NCI-H2081 treated with DMSO at 0.1 percent for 48 hours (cell line): ENCODE measurements at places on chromosomes 12 and 14.

DNA sequence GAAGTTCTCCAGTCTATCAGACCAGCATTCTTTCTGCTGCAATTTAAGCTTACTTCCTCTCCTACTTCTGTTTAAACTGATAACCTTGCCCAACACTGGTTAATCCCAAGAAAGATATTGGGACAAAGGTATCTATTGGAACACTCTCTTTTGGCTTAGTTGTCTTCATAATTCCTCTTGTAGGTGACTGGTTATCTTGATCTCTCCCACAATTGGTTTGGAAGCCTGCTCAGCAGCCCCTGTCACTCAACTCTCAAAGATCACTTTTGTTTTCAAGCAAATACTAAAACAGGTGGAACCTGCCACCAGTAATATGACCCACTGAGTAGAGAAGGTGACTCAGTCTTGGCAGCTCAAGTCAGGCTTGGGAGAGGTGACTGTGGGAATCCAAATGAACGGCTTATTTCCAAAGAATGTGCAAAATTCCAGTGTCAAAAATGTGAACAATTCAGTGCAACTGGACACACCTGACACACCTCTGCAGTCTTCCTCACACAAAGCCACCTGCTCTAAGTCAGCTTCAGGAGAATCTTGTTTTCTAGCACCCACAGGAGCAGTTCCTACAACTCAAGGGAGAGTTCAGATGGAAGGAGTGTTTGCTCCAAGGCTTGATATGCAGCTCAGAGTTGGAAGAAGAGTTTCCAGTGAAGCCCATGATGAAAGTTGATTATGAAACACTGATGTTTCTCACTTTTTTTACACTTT lies 83.2 kb upstream of the SLC38A2 start:
- DNase-seq = no peak

DNA sequence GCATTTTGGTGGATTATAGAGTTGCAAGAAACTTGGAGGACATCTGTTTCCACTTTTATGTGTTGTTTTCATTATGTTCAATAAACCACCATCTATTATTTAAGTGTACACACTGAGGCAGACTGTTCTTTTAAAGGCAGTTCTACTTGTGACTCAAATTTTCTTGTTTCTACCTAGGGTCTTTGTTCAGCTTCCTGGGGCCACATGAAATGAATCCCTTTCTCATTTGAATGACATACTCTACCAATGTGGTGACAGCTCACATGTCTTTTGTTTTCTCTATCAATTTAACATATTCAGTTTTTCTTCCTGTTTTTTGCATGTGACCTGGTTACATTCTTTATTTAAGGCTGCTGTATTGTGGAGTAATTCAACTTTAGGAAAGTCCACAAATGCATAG lies 7.9 kb downstream of the SLC16A7 start:
- DNase-seq = no peak

GRCh38 chr12:105336411-105336810 lies 5.9 kb downstream of the C12orf75 start:
- DNase-seq = no peak

DNA sequence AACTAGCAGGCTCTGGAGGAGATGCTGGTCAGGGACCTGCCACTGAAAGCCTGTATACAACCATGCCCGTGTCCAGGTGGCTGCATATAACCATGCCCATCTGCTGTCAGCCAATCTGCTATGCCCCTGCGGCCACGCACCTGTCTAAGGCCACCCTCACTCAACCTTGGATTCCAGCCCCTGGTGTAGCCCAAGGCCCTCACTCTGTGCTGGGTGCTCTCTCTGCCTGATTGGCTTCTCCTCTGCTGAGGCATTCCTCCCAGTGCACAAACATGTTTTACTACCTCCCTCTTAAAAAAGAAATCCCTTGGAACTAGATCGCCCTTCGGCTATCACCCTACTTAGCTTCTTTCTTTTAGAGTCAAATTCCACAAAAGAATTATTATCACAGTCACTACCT lies 45.5 kb downstream of the ZFP36L1 start:
- no peak for DNase-seq

DNA sequence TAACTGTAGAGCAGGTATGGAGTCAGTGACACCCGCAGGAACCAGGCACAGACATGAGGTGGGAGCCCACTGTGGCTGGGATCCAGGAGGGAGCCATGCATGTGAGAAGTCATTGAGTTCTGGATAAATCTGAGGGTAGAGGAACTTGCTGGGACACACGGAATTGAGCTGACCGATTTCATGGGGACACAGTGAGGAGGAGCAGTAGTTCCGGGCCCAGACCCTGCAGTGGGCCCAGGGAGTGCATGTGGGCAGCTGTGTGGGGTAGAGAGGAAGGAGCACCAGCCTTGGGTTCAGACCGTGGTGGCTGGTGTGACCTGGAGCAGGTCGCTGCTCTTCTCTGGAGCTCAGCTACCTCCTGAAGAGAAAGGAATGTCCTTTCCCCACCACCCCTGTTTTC lies 8.4 kb downstream of the SERPINA3 start:
- no peak for DNase-seq

- DNase-seq = no peak
These were observed 135.1 kb downstream of the ERC1 start for GRCh38 chr12:1126091-1126490.

DNA sequence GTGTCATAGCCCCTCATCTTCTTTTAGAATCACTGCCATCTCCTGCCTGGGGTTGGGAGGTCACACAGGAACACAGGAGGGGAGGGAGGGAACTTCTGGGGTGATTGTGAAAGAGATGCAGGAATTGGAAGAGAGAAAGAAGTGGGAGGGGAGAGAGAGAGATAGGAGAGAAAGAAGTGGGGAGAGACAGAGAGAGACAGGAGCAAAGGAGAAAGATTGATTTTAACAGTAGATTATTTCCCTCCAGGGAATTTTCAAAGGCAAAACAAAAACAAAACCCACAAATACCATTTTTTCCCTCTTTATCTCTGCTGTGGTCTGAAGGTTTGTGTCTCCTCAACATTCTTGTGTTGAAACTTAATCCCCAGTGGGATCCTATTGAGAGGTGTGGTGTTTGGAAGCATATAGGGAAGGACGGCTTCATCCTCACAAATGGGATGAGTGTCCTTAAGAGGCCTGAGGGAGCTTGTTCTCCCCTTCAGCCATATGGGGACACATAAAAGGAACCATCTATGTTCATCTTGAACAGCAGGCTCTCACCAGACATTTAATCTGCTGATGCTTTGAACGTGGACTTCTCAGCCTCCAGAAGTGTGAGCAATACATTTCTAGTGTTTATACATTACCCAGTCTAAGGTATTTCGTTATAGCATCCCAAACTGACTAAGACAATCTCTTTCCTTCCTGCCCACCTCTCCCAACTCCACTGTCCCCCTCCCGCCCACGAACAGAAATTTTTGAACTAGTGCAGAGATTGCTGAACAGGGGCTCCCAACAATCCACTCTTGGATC lies 134.9 kb upstream of the MAX start:
- no peak for DNase-seq

DNA sequence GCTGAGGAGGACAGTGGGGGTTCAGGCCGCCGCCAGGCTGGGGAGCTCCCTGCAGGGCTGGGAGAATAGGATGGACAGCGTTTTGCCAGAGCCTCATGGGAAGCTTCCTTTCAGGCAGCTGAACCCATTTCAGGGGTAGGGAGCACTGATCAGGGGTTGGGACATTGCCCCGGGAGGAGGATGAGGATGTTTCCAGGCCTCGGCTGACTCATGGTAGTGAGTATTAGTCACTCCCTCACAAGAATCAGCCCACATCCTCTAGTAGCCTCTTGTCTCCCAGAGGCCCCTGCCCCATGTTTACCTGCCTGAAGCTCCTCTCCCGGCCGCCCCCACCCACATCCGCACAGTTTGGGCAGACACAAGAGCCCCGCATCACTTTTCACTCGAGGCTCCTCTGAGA lies 89.8 kb downstream of the ZFP36L1 start:
- no peak for DNase-seq

DNA sequence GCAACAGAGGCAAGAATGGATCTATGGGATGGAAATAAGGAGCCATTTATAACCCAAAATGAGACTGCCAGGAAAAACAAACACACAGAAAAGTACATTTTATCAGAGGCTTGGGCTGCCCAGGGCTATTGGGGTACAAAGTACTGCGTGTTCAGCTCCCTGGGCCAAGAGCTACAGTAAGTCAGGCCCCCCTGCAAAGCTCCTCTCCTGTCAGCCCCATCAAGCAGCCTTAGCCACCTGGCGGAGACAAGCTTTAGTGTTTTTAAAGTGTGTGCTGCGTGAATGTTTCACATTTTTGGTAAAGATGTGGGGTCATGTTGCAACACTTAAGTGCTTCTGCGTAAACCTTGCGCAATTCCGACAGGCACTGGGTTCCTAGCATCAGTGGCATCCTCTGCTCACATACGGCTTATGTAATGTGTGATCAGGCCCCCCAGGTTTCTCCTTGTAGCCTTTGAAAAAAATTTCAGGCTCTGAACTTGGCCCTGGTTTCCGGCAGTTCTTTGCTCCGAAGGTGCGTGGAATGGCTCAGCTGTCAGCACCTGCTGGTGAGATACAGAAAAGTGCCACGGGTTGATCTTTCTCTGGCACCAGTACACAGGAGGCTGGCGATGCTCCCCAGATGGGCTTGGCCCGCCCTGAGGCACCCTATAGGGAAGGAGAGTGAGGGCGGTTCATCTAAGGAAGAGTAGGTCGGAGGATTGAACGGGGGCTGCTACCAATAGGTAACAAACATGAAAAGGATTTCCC lies 198.7 kb upstream of the EEA1 start:
- DNase-seq = peak; percentile 88

DNA sequence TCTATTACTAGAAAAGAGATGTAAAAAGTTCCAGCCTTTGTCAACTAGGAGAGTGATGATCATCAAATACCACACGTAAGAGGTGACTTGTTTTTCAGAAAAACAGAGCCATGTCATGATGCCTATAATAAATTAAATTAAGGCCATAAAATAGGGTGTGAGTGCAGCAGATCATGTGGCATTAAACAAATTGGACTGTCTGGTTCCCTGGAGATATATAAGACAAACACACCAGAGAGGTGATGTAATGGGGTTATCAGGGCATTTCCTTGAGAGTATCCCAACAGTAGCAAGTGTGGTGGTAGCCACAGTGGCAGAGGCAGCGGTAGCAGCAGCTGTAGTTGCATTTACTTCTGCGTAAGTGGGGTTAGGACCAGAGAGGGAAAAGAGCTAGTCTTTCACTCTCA lies 14.6 kb upstream of the GALNT6 start:
- no peak for DNase-seq

- DNase-seq = no peak
These were observed 30.8 kb downstream of the PAWR start for GRCh38 chr12:79659961-79660431.

- DNase-seq = no peak
These were observed 27.7 kb upstream of the DNM1L start for GRCh38 chr12:32651151-32651955.
